ENCODE measurements at places on chromosomes 4 and X.

- DNase-seq = no peak
These were observed 380.7 kb downstream of the ADGRL3 start for GRCh38 chr4:61580721-61581377.

- peak; percentile 84 for DNase-seq
These were observed 119.7 kb downstream of the NFKB1 start for GRCh38 chr4:102620697-102621497.

DNA sequence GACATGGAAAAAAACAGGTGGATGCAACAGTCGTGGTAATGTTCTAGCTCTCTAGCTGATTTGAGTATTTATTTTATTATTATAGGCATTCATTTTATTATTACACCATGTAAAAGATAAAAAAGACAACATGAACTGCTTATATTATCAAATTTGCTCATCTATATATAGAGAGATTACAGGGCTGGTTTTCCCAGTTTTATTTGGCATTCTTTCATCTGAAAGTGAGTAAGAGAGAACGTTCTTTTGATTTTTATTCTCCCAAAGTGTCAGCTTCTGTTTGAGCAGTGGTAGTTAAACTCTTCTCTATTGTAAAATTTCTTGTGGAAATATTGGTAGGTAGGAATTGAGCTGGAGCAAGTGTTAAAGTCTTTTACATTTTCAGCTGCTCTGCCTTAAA, 179.9 kb downstream of the SOWAHB start:
- no peak for DNase-seq

DNA sequence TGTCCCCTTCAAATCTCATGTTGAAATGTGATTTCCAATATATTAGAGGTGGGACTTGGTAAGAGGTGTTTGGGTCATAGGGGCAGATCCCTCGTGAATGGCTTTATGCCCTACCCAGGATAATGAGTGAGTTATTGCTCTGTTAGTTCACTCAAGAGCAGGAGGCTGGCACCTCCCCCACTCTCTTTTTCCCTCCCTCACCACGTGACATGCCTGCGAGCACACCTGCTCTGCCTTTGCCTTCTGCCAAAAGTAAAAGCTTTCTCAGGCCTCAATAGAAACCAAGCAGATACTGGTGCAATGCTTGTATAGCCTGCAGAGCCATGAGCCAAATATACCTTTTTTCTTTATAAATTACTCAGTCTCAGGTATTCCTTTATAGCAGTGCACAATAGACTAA, 286.3 kb upstream of the UGT8 start:
- DNase-seq = no peak

GRCh38 chr4:38278255-38278654, 318.1 kb downstream of the PTTG2 start:
- no peak for DNase-seq

DNA sequence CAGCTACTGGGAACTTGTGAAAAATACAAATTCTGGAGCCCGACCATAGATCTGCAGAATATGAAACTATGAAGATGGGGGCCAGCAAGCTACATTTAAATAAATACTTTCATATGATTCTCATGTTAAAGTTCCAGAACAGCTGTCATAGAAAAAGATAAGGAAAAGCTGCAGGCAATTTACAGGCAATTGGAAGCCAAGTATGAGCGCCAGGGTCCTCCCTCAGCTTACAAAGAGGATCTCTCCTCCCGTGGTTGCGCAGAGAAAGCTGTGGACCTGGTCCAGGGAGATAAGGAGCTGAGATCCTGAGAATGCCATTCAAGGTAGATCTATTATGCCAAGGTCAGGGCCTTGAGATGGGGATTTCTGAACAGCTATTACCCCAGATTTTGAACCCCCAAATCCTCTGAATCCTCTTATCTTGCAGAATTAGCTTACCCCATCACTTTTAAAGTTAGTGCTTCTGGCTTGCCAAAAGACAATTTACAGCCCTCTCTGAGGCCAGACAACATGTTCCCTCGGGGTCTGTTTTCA, 25.6 kb upstream of the FRAS1 start:
- no peak for DNase-seq

GRCh38 chrX:114583646-114584374, at the start of gene HTR2C:
TSS of gene HTR2C (plus strand) at chrX:114584086. CDS start at chrX:114726937, 142,851 bp downstream.
- no peak for DNase-seq

DNA sequence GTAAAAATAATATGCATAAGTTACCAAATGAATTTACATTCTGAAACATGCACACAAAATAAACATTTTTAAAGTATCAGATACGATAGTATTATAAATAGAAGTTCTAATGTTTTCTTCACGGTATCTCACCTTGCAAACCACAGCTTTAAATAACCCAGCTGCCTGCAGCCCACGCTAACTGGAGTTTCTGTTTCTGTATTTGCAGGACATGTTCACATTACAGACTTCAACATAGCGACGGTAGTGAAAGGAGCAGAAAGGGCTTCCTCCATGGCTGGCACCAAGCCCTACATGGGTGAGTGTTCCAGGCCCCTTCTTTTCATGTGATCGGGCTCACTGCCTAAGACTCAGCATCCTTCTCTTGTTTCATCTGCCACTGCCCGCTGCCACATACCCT, 291.7 kb downstream of the EVC2 start:
- no peak for DNase-seq

GRCh38 chr4:163350672-163351071, 7.0 kb downstream of the NPY5R start:
- DNase-seq = no peak

DNA sequence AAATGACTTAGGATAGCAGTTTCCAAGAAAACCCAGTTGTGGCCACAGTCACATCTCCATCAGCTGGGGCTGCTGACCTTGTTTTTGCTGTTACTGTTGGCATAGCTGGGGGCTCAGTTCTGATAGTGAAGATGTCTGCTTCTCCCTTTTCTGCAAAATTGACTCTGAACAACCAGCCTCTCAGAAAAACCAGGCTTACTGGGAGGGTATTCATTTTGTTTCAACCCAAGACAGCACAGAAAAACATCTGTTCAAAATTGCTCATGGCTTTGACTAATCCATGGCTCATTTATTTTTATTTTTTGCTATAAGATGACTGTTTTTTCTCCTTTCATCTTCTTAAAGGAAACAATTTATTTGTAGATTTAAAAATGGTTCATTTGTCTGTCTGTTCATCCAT, 53.1 kb downstream of the RASL11B start:
- no peak for DNase-seq

DNA sequence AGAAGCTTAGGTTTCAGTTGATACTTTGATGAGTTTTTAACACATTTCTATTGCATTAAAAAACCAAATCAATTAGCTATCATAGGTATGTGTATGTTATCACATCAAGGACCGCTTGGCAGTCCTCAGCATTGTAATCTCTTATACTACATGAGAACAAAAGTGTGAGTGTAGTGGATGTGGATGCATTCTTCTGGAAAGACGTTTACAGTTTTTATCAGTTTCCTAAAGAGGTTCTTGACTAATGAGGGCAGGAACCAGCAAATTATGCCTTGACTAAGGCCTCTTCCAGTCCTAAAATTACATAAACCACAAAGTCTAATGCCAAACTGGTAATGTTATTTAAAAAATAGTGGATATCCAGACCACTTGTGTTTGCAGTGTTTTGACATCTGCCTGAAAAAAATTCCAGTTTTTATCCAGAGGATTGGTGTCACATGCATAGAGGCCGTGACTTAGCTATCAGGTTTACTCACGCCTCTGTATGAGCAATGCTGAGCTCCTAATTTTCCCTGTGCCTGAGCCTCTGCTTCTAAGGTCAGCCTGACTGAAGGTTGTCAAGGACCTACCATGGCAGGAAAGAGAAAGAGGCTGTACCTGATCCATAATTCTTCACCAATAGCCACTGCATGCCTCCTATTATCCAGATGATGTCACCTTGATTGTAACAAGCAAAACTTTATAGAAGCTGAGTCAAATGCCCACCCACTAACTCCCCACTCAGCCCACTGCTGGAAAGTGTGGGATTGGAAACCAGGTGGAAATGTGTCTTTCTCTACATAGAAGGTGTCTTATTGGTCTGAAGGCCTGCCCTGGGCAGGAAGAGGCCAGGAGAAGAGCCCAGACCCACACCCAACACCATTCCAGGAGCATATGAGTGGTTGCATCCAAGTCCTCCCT, 68.7 kb downstream of the ENPP6 start:
- DNase-seq = no peak

DNA sequence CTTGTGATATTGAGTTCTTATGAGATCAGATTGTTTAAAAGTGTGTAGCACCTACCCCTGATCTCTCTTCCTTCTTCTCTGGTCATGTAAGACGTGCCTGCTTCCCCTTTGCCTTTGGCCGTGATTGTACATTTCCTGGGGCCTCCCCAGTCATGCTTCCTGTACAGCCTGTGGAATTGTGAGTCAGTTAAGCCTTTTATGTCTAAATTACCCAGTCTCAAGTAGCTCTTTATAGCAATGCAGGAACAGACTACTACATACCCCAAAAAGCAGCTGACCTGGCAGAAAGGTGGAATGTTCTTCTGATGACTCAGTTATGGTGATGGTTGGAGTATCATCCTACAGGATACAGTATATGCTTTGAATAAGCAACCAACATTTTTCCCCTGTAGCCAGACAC, 11.4 kb upstream of the MCUB start:
- DNase-seq = peak; percentile 49

DNA sequence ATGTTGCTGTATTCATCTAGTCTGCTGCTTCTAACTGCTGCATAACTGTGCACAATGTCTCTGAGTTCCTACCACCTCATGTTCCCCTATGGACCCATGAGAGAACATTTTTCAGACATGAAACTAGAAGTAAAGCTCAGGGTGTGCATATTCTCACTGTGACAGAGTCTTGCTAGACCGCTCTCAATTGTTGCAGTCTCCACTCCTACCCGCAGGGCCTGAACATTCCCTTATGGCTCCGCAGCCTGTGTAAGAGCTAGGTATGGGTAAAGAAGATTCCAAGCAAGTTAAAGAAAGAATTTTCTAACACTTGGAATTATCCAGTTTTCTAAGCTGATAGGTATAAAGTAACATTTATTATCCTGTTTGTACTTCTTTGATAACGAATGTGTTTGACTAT, 5.4 kb downstream of the OCIAD2 start:
- DNase-seq = no peak

DNA sequence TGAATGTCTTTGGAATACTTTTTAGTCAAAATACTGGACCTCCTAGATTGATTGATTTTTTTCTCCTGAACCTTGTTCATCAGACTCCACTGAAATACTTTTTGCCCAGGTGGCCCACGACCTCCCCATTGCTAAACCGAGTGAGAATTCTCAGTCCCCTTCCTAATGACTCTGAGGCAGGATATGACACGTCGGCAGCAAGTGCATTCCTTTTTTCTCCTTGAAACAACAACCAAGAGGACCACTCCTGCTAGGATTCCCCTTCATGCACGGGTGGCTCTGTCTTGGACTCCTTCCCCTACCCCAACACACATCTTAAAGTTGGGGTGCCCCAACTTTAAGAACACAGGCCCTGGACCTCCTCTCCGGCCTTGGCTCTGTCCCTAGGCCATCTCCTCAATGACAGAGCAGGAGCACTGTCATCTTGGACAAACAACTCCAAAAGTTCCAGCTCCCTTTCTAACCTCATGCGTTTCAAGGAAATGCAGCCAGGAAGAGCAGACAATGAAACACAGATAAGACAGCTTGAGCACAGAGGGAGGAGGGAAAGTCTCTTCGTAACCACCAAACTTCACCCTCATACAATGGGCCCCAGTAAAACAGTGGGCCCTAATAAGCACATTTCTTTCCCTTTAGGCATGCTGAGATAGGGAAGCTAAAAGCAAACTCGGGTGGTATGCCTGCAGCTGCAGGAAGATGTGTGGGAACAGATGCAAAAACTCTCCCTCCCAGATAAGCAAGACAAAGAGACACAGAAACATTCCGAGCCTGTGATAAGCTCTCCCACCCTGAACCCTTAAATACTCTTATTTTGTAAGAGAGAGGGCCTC, 33.9 kb downstream of the ZBTB49 start:
- no peak for DNase-seq

GRCh38 chr4:54015423-54016030, 48.9 kb downstream of the CHIC2 start:
- DNase-seq = no peak

DNA sequence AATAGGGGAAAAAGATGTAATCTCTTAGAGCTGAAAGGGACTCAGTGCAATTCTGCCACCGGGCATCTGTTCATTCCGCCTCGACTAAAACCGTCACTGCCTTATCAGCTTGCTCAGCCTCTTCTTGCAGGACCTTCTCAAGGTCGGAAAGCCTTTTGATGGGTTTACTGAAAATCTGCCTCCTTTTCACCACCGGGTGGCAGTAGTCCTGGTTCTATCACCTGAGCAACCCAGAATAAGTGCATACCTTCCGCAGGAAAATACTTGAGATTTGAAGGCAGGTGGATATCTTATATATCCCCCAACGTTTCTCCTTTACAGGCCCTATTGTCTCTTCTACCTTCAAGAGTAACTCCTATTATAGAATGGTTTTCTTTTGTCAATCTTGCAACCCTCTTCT, 103.4 kb upstream of the PAK3 start:
- no peak for DNase-seq

- DNase-seq = no peak
These were observed 12.8 kb downstream of the FRYL start for GRCh38 chr4:48767055-48767929.

Measured in fibroblast of skin of left quadriceps (primary cell).